ENCODE measurements at places on chromosomes 11 and 22.

GRCh38 chr22:23752750-23753149 lies 1.5 kb downstream of the VPREB3 start:
- DNase-seq, result no peak

DNA sequence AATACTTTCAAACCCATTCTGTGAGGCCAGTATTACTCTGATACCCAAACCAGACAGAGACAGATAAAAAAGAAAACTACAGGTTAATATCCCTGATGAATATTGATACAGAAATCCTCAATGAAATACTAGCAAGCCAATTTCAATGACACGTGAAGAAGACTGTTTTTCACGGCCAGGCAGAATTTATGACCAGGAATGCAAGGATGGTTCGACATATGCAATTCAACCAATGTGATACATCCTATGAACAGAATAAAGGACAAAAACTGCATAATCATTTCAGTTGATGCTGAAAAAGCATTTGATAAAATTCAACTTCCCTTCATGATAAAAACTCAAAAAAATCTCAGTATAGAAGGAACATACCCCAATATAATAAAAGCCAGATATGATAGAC lies 44.5 kb downstream of the SLC22A24 start:
- DNase-seq, result no peak

DNA sequence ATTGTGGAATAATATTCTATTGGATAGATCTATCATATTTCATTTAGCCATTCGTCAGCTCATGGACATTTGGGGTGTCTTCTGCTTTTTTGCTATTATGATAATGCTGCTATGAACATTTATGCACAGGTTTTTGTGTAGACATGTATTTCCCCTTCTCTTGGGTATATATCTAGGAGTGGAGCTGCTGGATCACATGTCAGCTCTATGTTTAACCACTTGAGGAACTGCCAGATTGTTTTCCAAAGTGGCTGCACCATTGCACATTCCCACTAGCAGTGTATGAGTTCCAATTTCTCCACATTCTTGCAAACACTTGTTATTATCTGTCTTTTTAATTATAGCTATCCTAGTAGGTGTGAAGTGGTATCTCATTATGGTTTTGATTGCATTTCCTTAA lies 75.0 kb downstream of the C11orf65 start:
- no peak for DNase-seq

DNA sequence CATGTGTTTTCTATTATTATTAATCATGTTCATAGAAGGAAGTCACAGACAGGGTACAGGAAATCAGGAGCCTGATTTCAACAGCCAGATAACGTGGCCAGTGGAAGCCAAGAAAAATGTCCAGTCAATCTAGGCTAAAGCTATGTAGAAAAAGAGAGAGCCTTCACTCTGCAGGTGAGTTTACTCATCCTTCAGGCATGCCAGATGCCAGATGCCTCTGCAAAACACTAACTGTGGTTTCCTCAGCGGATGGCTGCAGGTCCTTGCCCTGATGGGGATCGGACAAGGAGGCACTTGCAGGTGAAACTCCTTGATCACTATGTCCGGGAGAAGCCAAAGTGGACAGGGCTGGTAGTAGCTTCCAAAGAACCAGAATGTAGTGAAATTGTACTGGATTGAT lies 962.3 kb upstream of the RAG2 start:
- DNase-seq, result no peak

DNA sequence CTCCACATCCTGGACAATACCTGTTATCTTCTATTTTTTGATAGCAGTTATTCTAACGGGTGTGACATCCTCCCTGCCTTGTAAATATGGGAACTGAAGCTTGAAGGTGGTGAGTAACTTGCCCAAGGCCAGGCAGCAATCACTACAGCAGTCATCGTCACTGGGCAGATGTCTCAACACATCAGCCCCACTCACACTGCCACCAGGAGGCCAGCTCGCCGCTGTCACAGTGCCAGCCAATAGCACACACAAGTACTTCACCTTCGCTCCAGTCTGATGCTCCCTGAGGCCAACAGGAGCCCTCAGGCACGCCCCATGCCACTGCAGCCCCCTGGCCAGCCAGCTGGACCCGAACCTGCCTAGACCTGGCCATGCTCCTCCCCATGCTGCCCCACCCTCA lies 4.9 kb upstream of the TTLL1 start:
- peak; percentile 53 for DNase-seq

- DNase-seq, result no peak
Observed at GRCh38 chr11:62678433-62678769, 472 bp downstream of the UBXN1 start.

- peak; percentile 18 for DNase-seq
Observed at GRCh38 chr11:68373189-68373814, 60.9 kb downstream of the LRP5 start.

DNA sequence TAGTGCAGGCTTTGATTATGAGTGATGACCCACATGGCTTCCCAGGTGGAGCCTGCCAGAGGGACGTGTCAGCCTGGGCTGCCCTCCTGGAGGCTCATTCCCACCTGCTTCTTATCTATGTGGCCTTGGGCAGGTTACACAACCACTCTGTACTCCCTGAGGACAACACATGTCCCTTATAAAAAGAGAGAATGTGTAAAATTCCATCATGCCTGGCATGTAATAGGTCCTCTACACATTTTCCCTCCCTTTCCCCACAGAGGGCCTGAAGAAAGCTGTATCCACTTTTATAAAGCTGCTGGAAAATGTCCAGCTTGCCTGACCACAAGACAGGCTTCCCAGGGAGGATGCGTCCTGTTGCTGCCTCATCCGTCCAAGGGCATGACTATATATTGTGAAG lies 55.0 kb upstream of the VSTM5 start:
- DNase-seq, result peak; percentile 95

DNA sequence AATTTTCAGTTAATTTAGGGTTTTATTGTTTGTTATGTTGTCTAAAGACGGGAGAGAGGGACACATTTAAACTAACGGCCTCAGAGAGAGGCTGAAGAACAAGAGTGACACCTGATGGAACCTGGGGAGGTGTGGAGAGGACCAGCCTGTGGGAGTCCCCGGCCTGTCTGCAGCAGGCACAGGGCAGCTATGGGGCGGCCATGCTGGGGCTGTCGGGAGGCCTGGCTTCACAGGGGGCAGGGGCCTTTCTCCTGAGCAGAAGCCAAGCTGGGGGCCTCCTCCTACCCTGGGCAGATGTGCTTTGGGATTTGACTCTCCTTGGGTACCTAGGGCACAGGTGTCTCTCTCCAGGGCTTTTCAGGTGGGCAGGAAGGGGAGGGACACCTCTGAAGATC lies 21.9 kb downstream of the RELT start:
- DNase-seq, result no peak

DNA sequence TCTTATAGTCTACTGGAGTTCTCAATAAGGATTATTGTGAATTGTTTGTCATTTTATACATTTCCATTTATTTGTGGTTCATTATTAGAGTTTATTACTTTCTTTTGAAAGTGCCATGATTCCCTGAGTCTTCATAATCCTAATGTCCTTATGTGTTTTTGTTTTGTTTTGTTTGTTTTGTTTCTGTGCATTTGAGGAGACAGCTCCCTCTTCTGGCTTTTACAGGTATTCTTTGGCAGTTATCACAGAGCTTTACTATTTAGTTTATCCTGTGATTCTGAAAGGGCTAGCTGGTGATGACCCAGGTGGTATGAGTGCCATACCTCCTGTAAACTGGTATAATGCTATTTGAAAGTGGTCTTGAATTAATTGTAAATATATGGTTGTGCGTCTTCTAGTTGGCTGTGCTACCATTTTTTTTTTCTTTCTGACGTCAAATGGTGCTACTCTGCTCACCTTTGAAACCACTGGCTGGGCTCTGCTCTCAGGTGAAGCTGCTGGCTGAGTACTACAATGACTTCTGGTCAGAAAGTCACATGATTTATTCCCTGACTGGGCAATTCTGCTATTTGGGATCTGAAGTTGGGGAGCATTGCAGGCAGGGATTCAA lies 751.2 kb downstream of the JRKL start:
- DNase-seq, result no peak

- peak; percentile 19 for DNase-seq
Observed at GRCh38 chr22:42229455-42230149, 40.9 kb downstream of the TCF20 start.

DNA sequence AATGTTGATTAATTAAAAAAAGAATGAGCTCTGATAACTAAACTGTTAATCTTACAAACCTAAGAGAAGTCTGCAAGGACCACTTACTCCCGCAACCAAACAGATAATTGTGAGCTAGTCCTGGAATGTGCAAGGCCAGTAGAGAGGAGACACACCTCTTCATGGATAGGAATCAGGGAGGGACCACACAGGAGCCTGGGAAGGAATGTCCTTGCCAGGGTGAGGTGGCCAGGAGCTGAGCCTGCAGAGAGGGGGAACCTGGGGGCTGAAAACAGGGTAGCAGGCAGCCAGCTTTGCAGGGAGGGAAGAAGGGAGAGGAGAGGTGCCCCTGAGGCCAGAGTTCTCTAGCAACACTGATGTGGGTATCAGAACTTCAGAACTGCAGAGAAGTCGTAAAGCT lies 9.4 kb upstream of the NLRP10 start:
- peak; percentile 51 for DNase-seq

GRCh38 chr11:107018902-107019493 lies 722 bp upstream of the GUCY1A2 start:
- DNase-seq, result peak; percentile 63

GRCh38 chr11:37532271-37532670 lies 934.2 kb upstream of the RAG2 start:
- DNase-seq, result no peak

DNA sequence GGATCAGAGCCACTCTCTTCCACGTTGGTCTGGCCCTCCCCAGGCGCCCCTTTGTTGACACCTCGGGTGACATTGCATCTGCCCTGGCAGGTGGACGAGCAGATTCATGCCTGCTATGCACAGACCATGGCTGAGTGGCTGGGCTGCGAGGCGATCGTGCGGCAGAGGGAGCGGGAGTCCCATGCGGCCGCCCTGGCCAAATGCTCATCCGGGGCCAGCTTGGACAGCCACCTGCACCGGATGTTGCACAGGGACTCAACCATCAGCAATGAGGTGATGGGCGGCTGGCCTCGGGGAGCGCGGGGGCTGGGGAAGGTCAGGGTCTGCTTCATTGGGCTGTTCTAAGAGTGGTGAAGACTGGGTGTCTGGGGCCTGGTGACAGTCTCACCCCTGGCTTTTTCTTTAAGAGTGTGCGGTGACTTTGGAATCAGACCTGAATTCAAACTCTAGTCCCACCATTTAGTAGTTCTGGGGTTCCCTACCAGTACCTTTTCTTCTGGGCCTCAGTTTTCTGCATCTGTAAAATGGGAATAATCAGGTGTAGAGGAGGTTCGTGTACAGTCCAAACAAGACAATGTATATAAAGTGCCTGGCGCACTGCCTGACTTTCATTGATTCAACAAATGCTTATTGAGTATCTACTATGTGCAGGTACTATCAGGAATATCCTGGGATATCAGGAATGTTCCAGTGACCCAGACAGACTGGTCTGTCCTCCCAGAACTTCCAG lies 53.0 kb downstream of the LHFPL7 start:
- DNase-seq, result no peak

GRCh38 chr11:110268441-110268840 lies 28.0 kb downstream of the RDX start:
- no peak for DNase-seq

GRCh38 chr11:104968355-104968855 lies at the start of gene CASP4:
Gene CASP4, minus strand, starts transcription at chr11:104968574. Its CDS starts 49 bp downstream, at chr11:104968525.
- DNase-seq, result peak; percentile 87

DNA sequence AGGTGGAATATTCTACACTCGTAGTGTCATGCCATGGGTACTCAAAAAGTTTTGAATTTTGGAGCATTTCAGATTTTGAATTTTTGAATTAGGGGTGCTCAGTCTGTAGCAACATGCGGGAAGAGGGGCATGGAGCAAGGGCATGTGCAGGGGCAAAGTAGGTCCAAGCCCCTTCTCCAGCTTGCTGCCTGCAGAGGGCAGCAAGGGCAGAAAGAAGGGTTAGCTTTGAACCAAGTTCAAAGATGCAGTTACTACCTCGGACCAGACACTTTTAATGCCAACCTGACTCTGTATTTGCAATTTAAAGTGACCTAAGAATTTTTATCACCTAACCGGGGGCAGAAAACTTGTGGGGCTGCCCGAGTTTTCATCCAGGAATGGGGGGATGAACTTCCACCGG lies 68.2 kb downstream of the CD82 start:
- DNase-seq, result no peak

DNA sequence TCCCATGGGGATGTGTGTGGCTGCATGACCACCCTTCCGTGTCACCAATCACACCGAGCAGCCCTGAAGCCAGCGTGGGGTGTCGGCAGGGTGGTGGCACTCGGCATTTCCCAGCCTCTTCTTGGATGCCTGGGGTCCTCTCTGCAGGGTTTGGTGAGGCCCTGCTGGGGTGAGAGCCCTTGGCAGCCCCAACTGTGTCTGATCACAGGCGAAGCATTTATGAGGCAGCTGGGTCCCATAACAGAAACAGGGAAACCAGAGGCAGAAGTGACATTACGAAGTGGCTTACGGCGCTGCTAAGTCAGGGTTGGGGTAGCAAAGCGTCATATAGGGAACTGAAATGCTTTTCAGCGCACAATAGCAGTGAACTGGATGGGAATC lies 92.3 kb upstream of the SEPTIN5 start:
- no peak for DNase-seq

- DNase-seq, result no peak
Observed at GRCh38 chr22:35314161-35314942, 14.7 kb downstream of the TOM1 start.

DNA sequence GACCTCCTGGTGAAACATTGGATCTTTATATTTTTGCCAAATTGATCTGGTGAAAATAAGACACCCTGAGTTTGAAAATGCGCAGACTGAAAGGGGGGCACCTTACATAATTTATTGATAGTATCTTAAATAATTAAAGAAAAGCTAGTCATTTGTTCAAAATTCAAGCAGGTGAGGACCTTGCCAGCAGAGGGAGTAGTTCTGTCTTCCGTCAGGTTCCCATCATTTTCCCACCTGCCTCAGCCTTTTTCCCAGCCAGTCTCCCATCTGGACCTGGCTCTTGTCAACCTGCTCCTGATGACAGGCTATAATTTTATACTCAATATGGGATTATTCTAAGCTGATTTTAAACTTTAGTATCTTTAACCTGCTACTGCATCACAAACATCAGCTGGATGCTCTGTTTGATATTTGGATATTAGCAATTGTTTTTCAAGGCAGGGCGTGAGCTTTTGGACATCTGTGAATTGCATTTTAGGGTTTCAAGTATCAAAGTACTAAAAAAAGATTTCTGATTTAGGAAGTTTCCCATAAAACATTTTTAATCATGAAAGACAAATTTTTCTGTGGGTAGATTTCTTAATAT lies 132.0 kb downstream of the ELP4 start:
- DNase-seq, result peak; percentile 30

DNA sequence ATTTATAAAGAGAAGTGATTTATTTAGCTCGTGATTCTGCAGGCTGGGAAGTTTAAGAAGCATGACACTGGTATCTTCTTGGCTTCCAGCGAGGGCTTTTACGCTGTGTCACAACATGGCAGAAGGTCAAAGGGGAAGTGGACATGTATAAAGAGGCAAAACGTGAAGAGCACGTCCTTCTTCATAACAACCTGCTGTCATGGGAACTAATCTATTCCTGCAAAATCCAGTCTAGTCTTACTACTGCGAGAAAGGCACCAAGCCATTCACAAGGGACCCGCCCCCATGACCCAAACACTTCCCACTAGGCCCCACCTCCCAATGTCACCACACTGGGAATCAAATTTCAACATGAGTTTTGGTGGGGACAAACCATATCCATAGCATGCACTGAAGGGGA lies 58.3 kb downstream of the AMOTL1 start:
- no peak for DNase-seq
